ENCODE measurements at places on chromosomes 2 and 18.

- no peak for DNase-seq
Observed at GRCh38 chr2:74333896-74334586, 9.2 kb downstream of the SLC4A5 start.

GRCh38 chr2:121690095-121690494 is 40.8 kb upstream of the CLASP1 start:
- DNase-seq: no peak

GRCh38 chr18:23949863-23950262 is 64.7 kb upstream of the TTC39C start:
- DNase-seq: no peak

DNA sequence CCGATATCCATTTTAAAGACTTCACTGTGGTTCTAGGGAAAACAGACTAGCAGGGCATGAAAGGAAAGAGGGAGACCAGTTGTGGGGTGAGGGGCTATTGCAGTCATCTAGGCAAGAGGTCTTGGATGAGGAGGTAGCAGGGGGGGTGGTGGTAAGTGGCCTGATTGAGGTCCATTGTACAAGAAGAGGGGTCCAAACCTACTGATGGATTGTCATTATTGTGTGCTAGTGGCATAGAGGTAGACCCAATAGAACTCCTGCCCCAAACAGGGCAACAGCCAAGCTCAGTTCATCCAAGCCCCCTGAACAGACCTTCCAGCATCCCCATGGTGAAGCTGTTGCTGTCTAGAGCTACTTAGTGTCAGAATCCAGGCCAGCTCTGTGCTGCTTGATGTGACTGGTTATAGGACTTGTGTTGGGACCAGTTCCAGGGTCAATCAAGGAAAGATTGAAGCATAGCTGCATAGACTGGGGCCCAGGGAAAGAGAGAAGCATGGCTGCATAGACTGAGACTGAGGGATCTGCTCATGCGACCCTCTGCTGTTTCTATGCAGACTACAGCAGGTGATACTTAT is 7.0 kb downstream of the ASAP2 start:
- DNase-seq: no peak

DNA sequence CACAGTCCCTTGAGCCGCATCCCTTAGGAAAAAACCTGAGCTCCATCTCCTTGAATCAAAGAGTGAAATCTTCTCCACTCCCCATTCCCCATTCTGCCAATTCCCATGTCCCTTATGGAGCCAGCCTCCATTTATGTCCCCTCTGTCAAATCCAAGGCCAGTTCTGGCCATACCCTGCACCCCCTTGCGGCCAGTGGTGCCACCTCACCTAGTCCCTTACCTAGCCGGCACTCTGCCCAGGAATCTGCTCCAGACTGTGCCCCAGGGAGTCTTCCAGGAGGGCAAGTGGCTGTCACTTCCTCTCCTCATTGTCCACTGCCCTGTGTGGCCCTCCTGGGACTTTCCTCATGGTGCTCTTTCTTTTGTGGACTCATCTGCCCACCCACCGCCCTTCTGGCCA is 195.4 kb upstream of the RMP24 start:
- no peak for DNase-seq

GRCh38 chr2:140988597-140988996 is 1142.2 kb downstream of the LRP1B start:
- DNase-seq: no peak

- no peak for DNase-seq
Observed at GRCh38 chr18:4017480-4017879, 437.6 kb downstream of the DLGAP1 start.

GRCh38 chr2:60441800-60442199 is 111.7 kb downstream of the BCL11A start:
- no peak for DNase-seq

GRCh38 chr18:49619801-49620200 is 57.9 kb downstream of the LIPG start:
- no peak for DNase-seq

DNA sequence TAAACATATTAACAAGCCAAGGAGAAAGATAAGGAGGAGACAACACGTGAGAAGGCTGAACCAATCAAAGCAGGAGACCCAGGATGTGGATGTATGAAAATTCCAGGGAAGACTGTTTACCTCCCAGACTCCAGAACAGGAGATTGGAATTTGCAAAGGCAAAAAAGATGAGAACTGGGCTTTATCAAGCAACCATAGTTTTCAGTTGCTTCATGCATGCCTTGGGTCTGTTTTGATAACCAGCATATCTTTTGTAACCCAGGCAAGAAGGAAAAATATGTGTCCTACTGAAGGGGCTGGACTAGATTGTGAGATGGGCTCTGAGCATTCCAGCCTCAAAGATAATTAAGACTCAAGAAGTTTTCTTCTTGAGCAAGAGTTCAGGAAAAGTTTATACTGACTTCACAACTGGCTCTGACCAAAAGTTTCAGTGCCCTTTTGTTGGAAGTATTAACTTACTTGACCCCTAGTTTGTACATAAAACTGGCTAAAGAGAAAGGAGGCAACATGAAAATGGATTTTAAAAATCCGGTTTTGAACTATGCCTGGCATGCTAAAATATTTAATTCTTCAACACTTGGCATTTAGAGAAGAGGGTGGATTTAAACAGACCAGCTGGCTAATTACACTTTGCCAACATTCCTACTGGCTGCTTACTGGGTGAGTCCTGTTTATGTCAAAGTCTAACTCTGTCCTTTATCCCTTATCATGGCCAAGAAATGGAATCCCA is 79.3 kb upstream of the CD28 start:
- DNase-seq: no peak

DNA sequence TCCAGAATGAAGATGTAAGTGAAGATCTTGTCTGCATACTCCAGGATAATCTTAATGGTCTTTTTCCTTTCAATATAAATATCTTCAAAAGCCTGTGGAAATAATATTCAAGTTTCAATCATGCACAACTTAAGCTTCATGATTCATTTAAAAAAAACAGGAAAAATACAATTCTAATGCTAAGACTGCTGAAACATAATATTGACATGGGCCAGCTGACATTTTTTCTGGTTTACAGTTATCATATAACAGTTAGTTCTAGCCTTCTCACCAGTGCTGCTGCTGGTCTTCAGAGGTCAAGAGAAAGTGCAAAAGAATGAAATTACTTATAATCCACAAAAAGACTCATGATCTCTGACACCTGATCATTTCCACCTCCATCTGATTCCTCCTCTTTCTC is 110.4 kb upstream of the SCN1A start:
- no peak for DNase-seq

- no peak for DNase-seq
Observed at GRCh38 chr2:223041527-223042109, 10.4 kb upstream of the KCNE4 start.

- no peak for DNase-seq
Observed at GRCh38 chr2:594297-594949, 82.8 kb downstream of the TMEM18 start.

GRCh38 chr18:47373465-47373864 is 122.0 kb upstream of the SKOR2 start:
- DNase-seq: no peak

GRCh38 chr2:73986085-73986681 is 1.5 kb downstream of the TET3 start:
- no peak for DNase-seq

GRCh38 chr2:188628989-188629752 is 337.5 kb downstream of the GULP1 start:
- no peak for DNase-seq

GRCh38 chr2:205270689-205271088 is 411.6 kb upstream of the NRP2 start:
- no peak for DNase-seq

- no peak for DNase-seq
Observed at GRCh38 chr18:22796113-22796512, 137.0 kb upstream of the RBBP8 start.

DNA sequence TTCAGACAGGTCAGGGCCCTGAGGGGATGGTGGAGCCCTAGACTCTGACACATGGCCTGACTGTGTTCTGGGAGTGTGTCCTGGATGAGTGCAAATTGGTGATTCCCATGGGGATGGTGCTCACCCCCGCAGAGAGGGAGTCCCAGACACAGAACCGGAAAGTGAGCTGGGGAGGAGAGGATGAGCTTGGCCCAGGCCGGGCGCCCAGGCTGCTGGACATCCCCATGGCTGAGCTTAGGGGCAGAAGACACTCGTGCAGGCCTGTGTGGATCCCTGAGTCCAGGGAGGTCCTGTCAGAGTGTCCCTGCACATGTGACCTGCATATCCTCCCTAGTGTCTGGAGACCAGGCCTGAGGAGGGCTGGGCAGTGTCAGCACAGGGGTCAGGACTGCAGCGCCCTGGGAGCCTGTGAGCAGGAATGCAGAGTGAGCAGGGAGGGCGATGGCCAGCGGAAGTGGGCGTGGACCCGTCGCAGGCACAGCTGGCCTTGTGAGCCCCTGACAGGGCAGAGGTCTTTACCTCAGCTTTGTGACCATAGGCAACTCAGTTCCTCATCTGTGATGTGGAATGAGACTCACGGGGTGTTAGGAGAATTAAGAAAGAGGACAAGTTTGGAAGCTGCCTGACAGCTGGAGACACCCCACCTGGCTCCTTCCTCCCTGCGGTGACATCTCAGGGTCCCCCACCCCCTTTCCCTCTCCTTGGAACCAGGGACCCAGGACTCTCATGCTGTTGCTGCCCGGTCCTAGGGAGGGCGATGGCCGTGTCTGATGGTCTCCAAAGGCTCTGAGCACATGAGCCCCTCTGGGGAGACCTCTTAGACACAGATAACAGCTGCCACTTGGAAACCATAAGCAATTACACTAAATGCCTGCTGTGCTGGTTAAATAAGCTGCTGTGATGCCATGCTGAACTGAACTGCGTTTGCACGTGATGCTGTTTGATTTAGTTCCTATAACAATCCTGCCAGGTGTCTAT is 62.6 kb upstream of the HS6ST1 start:
- DNase-seq: no peak
